T-helper 1 cell (primary cell): ENCODE measurements at places on chromosomes 11 and 22.

DNA sequence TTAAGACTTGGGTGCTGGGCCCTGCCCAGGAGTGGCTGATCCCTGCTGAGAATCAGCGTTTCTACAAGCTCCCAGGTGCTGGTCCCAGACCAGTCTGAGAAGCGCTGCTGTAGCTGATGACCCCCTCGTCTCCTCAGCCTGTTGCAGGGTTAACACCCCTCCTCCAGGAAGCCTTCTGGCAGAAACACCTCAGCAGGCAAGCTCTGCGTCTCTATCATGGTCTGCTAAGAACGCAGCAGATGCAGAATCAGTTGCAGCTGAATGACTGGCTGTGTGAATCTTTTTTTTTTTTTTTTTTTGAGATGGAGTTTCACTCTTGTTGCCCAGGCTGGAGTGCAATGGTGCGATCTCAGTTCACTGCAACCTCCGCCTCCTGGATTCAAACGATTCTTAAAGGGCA, 132.5 kb downstream of the CACNA1I start:
- no peak for DNase-seq

DNA sequence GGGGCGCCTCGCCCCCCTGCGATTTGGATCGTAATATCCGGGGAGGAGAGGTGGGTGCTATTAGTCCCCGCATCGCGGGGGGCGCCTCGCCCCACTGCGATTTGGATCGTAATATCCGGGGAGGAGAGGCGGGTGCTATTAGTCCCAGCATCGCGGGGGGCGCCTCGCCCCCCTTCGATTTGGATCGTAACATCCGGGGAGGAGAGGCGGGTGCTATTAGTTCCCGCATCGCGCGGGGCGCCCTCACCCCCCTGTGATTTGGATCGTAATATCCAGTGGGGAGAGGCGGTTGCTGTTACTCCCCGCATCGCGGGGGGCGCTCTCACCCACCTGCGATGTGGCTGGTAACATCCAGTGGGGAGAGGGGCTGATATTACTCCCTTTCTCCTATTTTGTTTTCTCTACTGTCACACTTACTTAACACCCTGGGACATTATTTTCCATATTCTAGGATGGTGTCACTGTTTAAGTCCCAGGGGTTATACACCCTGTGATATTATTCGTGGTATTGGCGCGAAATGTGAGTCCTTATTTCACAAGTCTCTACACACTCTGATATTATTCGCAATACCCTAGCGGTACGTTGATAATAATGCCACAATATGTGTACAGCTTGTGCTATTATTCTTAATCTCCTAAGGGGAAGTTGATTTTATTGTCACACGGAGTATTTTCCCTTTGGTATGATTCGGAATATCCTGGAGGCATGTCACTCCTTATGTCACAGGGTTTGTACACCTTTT, 57.8 kb upstream of the ALDH3B2 start:
- DNase-seq: peak; percentile 40

DNA sequence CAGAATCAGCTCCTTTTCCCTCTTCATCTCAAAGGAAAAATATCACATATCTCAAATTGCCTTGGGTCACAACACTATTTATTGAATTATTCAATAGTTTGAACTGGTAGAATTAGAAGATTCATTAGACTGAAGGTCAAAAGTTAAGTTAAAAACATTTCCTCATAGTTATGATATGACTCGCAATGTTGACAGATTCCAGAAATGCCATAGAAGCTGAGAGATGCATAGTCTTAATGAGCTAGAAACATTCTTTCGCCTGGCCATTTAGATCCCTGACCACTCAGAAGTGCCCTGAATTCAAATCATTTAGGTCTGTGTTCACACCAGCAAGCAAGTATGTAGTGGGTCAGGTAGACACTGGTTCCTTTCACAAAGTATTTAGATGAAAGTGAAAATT, 44.4 kb downstream of the FAT3 start:
- DNase-seq: no peak

GRCh38 chr11:5831196-5831829, 10.4 kb downstream of the OR52E6 start:
- DNase-seq: no peak

DNA sequence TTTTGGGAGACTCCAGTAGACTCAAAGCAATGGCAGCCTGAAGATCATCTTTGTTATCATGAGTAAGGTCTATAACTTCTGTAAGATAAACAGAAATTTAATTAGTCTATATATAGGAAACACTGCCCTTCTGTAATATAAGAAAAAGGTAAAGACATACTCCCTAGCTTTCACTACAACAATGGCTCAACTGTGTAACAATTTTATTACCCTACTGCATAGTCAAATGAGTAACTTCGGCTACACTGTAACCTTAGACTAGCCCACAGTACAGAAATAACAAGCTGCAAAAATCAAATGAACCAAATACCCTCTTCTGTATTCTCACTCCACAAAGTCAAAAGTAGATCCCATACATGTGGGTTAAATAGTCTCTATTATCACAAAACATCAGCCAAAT, 33.7 kb downstream of the USP28 start:
- no peak for DNase-seq

DNA sequence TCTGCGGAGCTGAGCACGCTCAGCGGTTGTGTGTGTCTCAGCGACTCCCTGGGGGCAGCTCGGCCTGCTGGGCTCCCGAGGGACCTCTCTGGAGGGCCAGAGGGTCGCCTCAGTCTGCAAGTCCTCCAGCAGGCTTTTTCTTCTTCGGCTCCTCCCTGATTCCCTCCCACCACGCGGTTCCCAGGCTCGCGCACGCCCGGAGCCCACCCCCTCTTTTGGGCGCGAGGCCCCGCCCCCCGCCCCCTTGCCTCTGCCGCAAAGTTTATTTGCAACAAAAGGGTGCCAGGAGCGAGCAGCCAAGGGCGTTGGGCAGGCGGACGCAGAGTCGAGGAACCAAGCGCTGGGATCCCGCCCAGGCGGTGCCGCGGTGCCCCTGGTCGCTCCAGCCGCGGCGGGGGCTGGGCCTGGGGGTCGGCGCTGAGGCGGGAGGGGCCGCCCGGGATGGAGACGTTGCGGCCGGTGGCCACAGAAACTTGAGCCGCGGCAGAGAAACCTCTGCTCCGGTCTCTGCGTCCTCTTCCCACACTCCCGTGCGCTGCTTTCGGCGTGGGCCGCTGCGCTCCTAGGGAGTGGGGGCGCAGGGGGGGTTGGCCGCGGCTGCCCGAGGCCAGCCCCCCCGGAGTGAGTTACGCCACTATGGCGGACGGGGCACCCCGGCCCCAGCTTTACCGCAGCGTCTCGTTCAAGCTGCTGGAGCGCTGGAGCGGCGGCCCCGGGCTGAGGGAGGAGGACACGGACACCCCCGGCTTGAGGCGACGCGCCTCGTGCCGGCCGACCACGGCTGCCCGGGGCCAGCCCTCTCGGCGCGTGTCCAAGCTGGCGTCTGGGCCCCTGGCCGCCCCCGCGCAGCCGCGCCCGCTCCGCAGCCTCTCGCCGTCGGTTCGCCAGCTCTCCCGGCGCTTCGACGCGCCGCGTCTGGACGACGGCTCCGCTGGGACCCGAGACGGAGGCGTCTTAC, at the start of gene ARHGEF17:
Gene ARHGEF17, plus strand, starts transcription at position 274 of the 958 bp plus-strand sequence. Its CDS starts 363 bp downstream, at position 637.
- no peak for DNase-seq

- no peak for DNase-seq
These were observed 9.1 kb upstream of the P4HA3 start for GRCh38 chr11:74320538-74320937.

DNA sequence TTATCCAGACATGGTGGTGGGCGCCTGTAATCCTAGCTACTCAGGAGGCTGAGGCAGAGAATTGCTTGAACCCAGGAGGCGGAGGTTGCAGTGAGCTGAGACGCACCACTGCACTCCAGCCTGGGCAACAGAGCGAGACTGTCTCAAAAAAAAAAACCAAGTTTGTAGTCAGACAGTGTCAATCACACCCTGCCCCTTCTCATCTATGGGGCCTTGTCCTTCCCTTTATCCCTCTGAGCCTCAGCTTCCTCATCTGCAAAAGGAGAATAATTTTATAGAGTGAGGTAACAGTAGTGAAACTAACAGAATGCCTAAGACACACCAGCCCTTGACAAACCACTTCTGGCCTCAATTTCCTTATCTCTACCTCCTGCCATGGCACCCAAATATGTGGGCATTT, 10.7 kb downstream of the BCL9L start:
- no peak for DNase-seq

GRCh38 chr11:70397983-70398833, at the start of gene CTTN:
Gene CTTN (plus strand): TSS chr11:70398529. CDS start chr11:70407298, 8,769 bp downstream.
- peak; percentile 47 for DNase-seq

- DNase-seq: no peak
These were observed 38.2 kb downstream of the OR2AG2 start for GRCh38 chr11:6733326-6734275.

- DNase-seq: no peak
These were observed 21.2 kb downstream of the MCM5 start for GRCh38 chr22:35421121-35421520.
